ENCODE measurements at places on chromosomes 6 and 20. TPM values are rescaled to one million over a fixed set of nuclear protein-coding genes. Genes with fewer than 3 reads are reported as not detected.

Gene SLC22A3
- 0.05 TPM for total RNA-seq

Gene GRM4
- total RNA-seq, result 0.16 TPM

Gene FILIP1
- 0.54 TPM for total RNA-seq

Gene SLC17A2
- total RNA-seq, result not detected
